Breast epithelium (tissue), 4 donors: ENCODE measurements at places on chromosomes 2 and 18.

GRCh38 chr2:183009249-183009899 is 28.9 kb downstream of the NCKAP1 start:
- H3K27ac ChIP-seq: no peak overlapping the region
- no peak for DNase-seq
- peaks cover 8% of the 10 kb centered on the region for H3K4me1 ChIP-seq
- H3K36me3 ChIP-seq: no peaks in the 10 kb centered on the region
- H3K4me3 ChIP-seq: no peak overlapping the region

- H3K27me3 ChIP-seq: no peaks in the 10 kb centered on the region
- H3K4me3 ChIP-seq: peak overlapping the region; percentile 65
- no peak for DNase-seq
- H3K4me1 ChIP-seq: peaks cover 24% of the 10 kb centered on the region
- no peaks in the 10 kb centered on the region for H3K36me3 ChIP-seq
These were observed 465 bp downstream of the SEPTIN10 start for GRCh38 chr2:109613081-109613921.

DNA sequence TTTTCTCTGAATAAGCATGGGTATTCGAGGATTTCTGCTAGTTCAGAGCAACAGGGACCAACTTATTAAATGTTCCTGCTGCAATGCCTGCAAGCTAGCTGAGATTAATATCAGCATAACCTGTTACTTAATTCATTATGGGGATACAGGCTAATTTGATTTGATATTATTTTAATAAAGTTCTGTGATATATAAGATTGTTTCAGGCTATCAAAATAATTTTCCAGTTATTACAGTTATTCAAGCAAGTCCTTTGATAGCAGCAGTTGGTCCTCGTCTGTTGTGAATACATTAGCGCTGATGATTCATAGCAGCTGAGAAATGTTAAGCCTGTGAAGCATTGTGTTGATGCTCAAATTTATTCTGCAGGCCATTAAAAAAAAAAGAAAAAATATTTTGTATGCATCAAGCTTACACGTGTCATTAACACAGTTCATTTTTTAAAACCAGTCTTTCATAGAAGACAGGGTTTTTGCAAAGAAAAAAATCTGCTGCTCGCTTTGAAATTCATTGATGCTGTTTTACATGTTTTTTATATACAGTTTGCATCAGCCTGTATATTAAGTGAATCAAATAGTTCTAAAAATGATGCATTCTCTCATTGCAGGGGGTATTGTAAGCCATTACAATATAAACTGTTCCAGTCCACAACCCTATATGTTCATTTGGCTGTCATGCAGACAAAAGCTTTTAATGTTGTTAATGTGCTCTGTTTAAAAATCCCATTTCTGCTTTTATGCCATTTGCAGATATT is 482.5 kb downstream of the BCL11A start:
- no peaks in the 10 kb centered on the region for H3K27me3 ChIP-seq
- no peaks in the 10 kb centered on the region for H3K4me1 ChIP-seq
- H3K27ac ChIP-seq: no peak overlapping the region
- DNase-seq: no peak
- H3K4me3 ChIP-seq: no peak overlapping the region
- no peaks in the 10 kb centered on the region for H3K36me3 ChIP-seq

GRCh38 chr2:138475277-138475776 is 26.2 kb upstream of the SPOPL start:
- H3K4me1 ChIP-seq: no peaks in the 10 kb centered on the region
- no peaks in the 10 kb centered on the region for H3K36me3 ChIP-seq
- no peak overlapping the region for H3K27ac ChIP-seq
- no peaks in the 10 kb centered on the region for H3K27me3 ChIP-seq
- DNase-seq: no peak

DNA sequence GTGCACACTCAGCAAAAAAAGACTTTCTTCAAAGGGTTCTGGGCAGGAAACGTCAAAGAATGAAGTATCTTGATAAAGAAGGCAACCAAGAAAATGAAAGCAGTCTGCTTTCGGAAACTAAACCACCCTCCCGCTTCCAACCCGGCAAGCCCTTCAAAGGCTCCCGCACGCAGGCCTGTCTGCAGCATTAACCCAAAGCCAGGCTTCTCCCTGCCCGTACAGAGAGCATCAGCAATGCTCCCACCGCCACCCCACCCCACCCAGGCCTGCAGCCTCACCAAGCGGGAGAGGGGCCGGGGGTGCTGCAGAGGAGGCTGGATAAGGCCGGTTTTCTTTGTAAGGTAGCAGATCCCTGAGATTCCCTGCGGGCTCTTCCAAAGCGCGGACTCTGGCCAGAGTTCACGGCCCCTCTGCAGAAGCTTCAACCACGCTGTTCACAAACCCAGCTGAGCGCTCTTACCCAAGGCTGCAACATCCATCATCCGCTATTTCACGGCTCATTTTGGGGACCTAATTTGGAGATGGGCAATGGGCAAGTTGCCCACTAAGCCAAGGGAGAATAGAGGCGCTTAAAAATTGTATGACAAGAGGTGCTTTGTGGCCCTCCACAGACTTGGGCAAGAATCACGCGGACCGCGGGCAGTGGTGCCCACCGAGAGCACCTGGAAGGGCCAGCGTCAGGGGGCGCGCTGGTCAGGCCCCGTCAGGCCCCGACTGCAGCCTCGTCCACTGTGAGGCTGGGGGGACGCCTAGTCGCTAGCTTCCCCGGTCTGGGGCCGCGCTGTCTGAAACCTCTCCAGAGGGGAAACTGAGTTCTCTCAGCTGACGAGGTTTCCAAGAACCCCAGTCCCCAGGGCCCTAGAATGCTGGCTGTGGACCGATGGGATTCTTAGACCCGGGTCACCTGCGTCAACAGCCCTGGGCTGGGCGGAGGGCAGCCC is 225.4 kb upstream of the ID2 start:
- H3K4me1 ChIP-seq: no peaks in the 10 kb centered on the region
- H3K36me3 ChIP-seq: no peaks in the 10 kb centered on the region
- peaks cover 5% of the 10 kb centered on the region for H3K27me3 ChIP-seq
- no peak overlapping the region for H3K4me3 ChIP-seq
- H3K27ac ChIP-seq: no peak overlapping the region
- DNase-seq: no peak

DNA sequence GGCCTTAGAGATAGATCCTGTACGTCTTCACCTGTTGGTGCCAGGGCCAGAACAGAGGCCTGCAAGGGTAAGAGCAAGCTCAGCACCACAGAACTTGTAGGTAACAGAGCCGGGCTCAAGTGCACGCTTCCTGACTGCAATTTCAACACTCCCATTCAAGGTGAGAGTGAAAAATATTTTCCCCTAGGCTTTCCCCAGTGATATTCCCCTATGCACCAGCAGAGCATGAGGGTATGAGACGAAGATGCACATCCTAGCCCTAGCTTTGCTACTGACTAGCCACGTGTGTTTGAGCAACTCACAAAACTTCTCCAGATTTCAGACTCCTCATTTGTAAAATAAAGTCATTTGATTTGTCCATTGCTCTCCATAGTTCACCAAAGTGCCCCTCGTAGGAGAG is 411.6 kb downstream of the ZNF521 start:
- no peaks in the 10 kb centered on the region for H3K4me1 ChIP-seq
- H3K27ac ChIP-seq: no peak overlapping the region
- H3K4me3 ChIP-seq: no peak overlapping the region
- DNase-seq: no peak

DNA sequence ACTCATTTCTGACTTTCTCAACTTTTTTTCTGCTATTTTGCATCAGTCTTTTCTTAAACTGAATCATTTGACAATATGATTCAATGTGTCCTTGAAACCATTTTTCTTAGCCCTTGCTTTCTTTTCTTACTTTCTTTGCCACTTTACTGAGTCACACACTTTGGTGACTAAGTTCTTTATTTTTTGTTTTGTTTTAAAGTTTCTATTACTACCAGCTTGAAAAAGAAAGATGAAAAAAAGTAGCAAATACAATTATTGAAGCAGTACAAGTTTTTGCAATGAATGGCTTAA is 116.5 kb downstream of the DOCK10 start:
- H3K4me3 ChIP-seq: no peak overlapping the region
- no peak for DNase-seq
- no peaks in the 10 kb centered on the region for H3K4me1 ChIP-seq
- H3K36me3 ChIP-seq: no peaks in the 10 kb centered on the region

DNA sequence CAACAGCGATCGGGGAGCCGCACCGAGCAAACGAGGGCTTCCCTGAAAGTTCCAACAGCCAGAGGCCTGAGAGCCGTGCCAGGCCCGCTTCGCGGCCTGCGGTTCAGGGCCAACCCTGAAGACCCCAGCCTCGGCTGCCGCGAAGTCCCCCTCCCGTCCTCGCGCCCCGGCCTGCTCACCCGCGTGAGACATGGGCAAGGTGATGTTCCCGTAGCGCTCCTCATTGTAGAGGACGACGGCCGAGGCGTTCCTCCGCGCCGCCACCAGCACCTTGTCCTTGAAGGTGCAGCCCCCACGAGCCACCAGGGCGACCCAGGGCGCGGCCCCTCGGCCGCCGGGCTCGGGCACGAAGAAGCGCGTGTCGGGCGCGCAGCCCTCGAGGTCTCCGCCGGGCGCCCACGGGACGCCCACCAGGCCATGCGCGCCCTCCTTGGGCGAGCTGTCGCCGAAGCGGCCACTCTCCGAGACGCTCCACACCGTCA is 510 bp downstream of the RNF149 start:
- no peaks in the 10 kb centered on the region for H3K27me3 ChIP-seq
- H3K27ac ChIP-seq: peak overlapping the region; percentile 93
- H3K4me3 ChIP-seq: peak overlapping the region; percentile 84
- H3K4me1 ChIP-seq: peaks cover 13% of the 10 kb centered on the region
- DNase-seq: no peak
- H3K36me3 ChIP-seq: no peaks in the 10 kb centered on the region

DNA sequence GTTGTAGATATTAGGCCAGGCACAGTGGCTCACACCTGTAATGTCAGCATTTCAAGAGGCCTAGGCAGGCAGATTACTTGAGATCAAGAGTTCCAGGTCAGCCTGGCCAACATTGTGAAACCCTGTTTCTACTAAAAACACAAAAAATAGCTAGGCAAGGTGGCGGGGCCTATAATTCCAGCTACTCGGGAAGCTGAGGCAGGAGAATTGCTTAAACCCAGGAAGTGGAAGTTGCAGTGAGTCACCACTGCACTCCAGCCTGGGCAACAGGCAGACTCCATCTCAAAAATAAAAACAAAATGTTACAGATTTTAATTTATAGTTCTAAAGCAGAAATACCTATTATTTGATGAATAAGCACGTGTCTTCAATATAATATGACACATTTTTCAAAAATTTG is 65.6 kb upstream of the UBXN4 start:
- no peak overlapping the region for H3K27ac ChIP-seq
- H3K36me3 ChIP-seq: no peaks in the 10 kb centered on the region
- no peak for DNase-seq
- no peaks in the 10 kb centered on the region for H3K4me1 ChIP-seq

DNA sequence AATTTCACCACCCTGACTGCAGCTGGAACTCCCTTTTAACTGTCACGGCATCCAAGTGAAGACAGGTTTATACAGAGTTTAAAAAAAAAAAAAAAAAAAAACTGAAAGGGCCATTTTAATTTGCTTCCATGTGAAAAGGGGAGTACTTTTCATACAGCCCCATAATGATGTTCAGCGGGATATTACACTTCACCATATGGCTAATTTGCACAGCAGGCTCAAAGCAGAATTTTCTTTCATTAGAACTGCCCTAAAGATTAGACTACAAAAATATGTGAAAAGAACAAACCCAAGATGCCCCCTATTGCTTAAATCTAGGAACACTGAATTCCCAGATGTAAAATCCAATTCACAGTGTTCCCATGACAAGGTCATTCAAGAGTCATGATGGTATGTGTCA is 301.8 kb downstream of the EXOC6B start:
- H3K36me3 ChIP-seq: no peaks in the 10 kb centered on the region
- H3K27ac ChIP-seq: no peak overlapping the region
- no peaks in the 10 kb centered on the region for H3K4me1 ChIP-seq
- no peak for DNase-seq
- H3K4me3 ChIP-seq: no peak overlapping the region

GRCh38 chr2:64751286-64752260 is 97.9 kb upstream of the SERTAD2 start:
- H3K4me3 ChIP-seq: peak overlapping the region; percentile 71
- H3K36me3 ChIP-seq: no peaks in the 10 kb centered on the region
- peaks cover 5% of the 10 kb centered on the region for H3K4me1 ChIP-seq
- no peak for DNase-seq
- peak overlapping the region; percentile 94 for H3K27ac ChIP-seq

DNA sequence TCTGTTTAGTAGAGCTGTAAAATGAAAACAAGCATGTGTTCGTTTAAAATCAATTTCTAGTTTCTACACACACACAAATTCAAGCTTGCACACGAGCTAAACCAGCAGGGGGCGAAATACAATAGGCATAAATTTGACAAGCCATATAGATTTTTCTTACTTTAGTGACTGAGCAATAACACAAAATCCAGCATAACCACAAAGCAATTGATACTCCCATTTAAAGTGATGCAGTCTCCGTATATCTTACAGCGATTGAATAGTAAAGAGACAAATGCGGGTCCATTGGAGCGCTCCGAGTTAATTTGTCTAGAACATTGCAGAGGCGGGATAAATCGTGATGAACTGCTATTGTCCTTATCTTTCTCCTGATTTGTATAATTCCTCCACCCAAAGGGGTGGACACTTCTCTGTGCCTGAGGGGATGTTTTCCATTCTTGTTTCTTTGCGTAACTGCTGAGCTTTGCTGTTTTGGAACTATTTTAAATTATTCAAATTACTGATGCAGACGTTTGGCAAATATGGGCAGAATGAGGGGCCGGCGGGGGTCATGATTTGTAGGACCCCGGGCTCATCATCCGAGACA is 1.2 kb upstream of the AFTPH start:
- H3K27me3 ChIP-seq: no peaks in the 10 kb centered on the region
- H3K4me3 ChIP-seq: peak overlapping the region; percentile 99
- DNase-seq: peak; percentile 50
- no peaks in the 10 kb centered on the region for H3K36me3 ChIP-seq

- no peaks in the 10 kb centered on the region for H3K27me3 ChIP-seq
- H3K4me1 ChIP-seq: no peaks in the 10 kb centered on the region
- H3K4me3 ChIP-seq: no peak overlapping the region
- no peak overlapping the region for H3K27ac ChIP-seq
- H3K36me3 ChIP-seq: no peaks in the 10 kb centered on the region
- no peak for DNase-seq
These were observed 19.6 kb upstream of the MC5R start for GRCh38 chr18:13804305-13804704.

DNA sequence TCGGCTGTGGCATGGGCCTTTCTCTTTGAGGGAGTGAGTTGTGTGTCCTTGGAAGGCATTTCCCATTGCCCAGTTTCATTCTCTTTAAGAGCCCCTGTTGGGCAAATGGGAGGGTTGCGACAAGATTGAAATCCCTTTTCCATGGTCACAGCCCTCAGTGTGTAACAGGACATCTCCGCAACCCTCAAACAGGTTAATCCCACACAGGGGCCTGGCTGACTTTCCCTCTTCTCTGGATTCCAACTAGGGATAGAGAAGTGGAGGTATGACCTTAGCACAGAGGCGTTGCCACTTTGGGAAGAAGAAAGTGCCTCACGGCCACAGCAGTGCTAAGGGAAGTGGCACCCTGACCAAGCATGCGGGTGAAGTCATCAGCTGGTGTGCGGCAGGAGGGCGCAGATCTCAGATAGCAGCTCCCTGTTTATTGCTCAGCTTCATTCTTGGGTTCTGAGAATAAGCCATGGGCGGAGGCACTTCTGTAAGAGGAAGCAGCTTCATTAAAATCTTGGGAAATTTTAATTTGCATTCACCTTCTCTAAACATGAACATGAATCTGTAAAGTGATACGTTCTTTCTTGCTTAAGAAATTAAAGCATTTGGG is 256.5 kb downstream of the GBX2 start:
- H3K27ac ChIP-seq: no peak overlapping the region
- no peaks in the 10 kb centered on the region for H3K27me3 ChIP-seq
- DNase-seq: no peak
- H3K4me1 ChIP-seq: no peaks in the 10 kb centered on the region

- H3K4me1 ChIP-seq: no peaks in the 10 kb centered on the region
- H3K4me3 ChIP-seq: no peak overlapping the region
- H3K36me3 ChIP-seq: no peaks in the 10 kb centered on the region
- DNase-seq: no peak
- no peaks in the 10 kb centered on the region for H3K27me3 ChIP-seq
These were observed 545.8 kb downstream of the CNTNAP5 start for GRCh38 chr2:124570872-124571271.
